ENCODE measurements at places on chromosomes 12 and 14. TPM values are rescaled to one million over a fixed set of nuclear protein-coding genes. Genes with fewer than 3 reads are reported as not detected.

The NRDE2 gene
- polyA plus RNA-seq, result 12.5 TPM

The CSRP2 gene
- 20.0 TPM for polyA plus RNA-seq

The LIN52 gene
- 4.6 TPM for polyA plus RNA-seq

The GPR84 gene
- polyA plus RNA-seq, result 0.09 TPM

The ANG gene
- 14.7 TPM for polyA plus RNA-seq

The FOXN4 gene
- polyA plus RNA-seq, result 0.12 TPM

The KLHL33 gene
- polyA plus RNA-seq, result 0.12 TPM

Measured in pancreas (tissue), 10 donors.